Tibial nerve (tissue), 4 donors: ENCODE measurements at places on chromosomes 12 and 14. TPM values are rescaled to one million over a fixed set of nuclear protein-coding genes. Genes with fewer than 3 reads are reported as not detected.

DNA sequence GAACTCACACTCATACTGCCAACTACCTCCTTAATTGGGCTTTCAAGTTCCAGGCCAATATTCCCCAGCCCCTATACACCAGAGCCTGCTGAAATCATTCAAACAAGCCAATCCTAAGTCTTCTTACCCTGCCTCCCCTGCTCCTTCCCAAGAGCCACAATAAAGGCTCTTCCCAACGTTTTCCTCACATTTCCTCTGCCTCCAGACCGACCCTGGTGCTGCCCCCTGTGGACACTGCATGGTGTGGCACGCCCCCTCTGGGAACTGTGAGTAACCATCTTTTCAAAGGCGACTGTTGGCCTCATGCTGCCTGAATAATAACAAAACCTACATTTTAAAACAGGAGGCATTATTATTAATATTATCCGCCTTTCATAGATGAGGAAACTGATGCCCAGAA, 111.6 kb upstream of the NOS1 start:
- no peak for DNase-seq
- H3K27ac ChIP-seq: no peak overlapping the region
- no peaks in the 10 kb centered on the region for H3K4me1 ChIP-seq
- H3K36me3 ChIP-seq: no peaks in the 10 kb centered on the region
- H3K4me3 ChIP-seq: no peak overlapping the region
- H3K27me3 ChIP-seq: no peaks in the 10 kb centered on the region

DNA sequence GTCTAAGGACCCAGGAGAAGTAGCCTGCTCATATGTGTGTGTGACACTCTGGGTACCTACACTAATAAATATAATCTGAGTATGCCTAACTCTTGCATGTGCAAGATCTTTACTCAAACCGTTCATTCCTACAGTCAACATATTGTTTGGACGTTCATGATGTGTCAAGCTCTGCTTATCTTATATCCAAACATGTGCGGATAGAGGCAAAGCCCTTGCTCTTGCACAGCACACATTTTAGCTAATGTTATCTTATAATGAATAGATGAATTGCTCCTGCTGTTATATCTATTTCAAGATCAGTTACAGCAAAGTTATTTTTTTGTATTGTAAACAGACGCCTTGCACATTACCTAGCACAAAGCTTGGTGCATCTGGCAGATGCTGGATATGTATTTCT, 228.4 kb upstream of the FLRT2 start:
- H3K4me3 ChIP-seq: no peak overlapping the region
- no peak overlapping the region for H3K27ac ChIP-seq
- H3K27me3 ChIP-seq: no peaks in the 10 kb centered on the region
- no peak for DNase-seq
- H3K4me1 ChIP-seq: no peaks in the 10 kb centered on the region
- no peaks in the 10 kb centered on the region for H3K36me3 ChIP-seq

BATF gene
- not detected for total RNA-seq

MUCL1 gene
- not detected for total RNA-seq

- no peaks in the 10 kb centered on the region for H3K4me1 ChIP-seq
- no peaks in the 10 kb centered on the region for H3K27me3 ChIP-seq
Measured at GRCh38 chr12:56081393-56082347, 1.7 kb downstream of the ERBB3 start.

DNA sequence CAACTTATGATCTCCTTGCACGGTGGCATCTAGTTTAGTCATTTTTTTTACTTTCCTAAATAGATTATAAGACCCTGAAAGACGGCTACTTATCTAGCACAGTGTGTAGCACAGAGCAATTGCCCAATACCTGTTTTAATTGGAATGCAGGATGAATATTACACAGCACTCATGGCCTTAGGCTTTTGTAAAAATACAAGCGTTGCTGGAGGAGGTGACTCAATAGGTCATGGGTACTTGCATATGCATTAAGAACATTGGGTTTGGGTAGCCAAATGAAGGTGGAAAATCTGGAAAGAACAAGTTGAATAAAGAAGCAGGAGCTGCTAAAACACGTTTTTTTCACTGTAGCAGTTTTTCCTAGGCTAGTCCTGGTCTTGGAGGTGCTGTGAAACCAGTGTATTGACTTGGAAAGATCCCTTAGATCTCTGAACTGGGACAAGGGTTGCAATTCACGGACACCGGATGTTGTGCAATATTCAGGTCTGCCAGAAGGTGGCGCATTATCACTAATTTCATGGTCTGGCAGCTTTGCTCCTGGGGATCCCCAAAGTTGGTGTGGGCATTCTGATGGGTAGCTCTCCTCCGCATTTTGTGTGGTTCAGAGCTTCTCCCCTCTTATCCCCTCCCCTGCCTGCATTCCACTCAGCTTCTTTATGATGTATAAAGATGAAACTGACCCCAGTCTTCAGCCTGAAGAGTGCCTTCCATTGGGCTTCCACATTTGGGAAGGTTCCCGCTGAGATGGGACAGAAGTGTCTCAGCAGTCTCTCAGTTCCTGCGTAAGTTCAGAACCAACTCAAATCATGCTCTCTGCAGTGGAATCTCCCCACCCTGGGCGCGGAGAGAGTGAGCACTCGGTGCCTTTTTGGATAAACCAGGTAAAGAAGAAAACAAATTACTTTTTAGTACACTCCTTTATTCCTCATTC, 278.3 kb downstream of the NRXN3 start:
- H3K36me3 ChIP-seq: no peaks in the 10 kb centered on the region
- no peak overlapping the region for H3K4me3 ChIP-seq
- no peaks in the 10 kb centered on the region for H3K4me1 ChIP-seq
- no peak overlapping the region for H3K27ac ChIP-seq
- no peaks in the 10 kb centered on the region for H3K27me3 ChIP-seq

LTB4R2 gene
- 23.9 TPM for total RNA-seq

GRCh38 chr12:19018302-19018970, 111.1 kb upstream of the PLEKHA5 start:
- no peaks in the 10 kb centered on the region for H3K36me3 ChIP-seq
- DNase-seq: no peak
- no peak overlapping the region for H3K4me3 ChIP-seq
- no peaks in the 10 kb centered on the region for H3K27me3 ChIP-seq
- no peaks in the 10 kb centered on the region for H3K4me1 ChIP-seq

- no peaks in the 10 kb centered on the region for H3K27me3 ChIP-seq
- no peak overlapping the region for H3K27ac ChIP-seq
- no peaks in the 10 kb centered on the region for H3K36me3 ChIP-seq
Measured at GRCh38 chr14:36069535-36069900, 107.0 kb downstream of the PTCSC3 start.

DNA sequence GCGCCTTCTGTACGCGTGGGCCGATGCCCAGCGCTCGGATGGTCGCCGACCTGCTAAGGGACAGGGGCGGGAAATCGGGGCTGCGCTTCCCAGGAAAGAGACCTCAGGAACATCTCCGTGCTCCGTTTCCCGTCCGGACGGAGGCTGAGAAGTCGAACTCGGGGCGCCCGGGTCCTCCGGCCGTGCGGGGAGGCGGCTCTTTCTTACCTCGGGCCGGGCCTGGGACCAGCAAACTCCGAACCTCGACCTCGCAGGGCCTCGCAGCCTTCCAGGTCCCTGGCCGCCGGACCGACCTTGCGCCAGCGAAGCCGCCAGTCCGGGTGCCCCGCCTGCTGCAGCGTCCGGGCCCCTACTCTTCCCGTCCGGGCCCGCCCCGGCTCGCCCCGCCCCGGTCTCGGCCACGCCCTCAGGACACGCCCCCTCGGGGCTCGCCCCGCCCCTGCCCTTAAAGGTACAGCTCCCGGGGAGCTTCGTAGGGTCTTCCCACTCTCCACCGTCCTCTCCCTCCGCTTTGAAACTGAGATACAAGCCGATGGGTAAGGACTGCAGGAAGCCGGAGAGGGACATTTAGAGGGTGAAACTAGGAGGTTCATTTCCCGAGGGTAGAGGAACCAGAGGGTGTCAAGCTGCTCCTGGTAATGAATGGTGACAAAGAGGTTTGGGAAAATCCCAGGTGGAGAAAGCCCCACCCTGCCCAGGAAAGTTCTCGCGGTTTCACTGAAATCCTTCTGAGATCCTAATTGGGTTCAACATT, at the start of gene SLC8B1:
TSS of gene SLC8B1 (minus strand) at position 324 of the 754 bp plus-strand sequence. CDS start 2,231 bp downstream, outside the sequence.
- H3K36me3 ChIP-seq: peaks cover 28% of the 10 kb centered on the region
- DNase-seq: peak; percentile 90
- H3K4me3 ChIP-seq: peak within 1 kb of the TSS; percentile 78
- H3K4me1 ChIP-seq: peaks cover 14% of the 10 kb centered on the region

DNA sequence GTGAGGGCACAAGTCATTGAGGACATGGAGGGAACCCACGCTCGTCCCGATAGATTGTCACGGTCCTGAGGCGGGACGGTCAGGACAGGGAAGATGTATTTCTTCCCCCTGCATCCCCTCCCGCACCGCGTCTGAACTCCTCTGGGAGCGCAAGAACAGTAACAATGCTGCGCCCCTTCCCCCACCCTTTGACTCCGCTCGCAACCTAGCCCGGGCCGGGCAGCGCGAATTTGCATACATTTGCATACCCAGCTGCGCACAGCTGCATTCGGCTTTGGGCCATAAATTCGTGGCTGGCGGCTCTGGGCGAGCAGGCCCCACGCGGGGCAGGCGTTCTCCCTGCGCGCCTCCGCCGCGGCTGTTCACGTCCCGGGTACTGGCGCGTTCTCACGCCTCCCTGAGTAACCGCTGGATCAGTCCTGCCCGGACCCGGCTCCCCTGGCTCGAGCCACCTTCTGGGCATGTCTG, 29.0 kb upstream of the SMUG1 start:
- no peaks in the 10 kb centered on the region for H3K36me3 ChIP-seq
- H3K27me3 ChIP-seq: peaks cover 18% of the 10 kb centered on the region
- peak overlapping the region; percentile 7 for H3K4me3 ChIP-seq
- no peak for DNase-seq
- no peak overlapping the region for H3K27ac ChIP-seq

DNA sequence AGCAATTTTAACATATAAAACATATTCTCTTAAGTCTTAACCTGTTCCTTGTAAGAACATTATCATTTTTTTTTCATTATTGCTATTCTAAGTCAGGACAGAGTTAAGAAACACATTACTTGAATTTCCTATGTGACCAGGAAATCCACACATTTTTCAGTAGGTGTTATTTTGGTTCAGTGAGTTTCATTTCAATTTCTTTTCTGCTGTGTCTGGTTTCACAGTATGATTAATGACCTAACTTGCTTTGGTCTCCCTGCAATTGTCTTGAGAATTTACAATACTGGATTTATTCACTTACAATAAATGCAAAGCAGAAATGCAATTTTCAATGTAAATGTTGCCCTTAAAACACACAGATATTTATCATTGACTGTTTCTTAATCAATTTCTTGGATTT, 396.9 kb upstream of the TMTC1 start:
- no peak overlapping the region for H3K27ac ChIP-seq
- no peak for DNase-seq
- H3K27me3 ChIP-seq: no peaks in the 10 kb centered on the region
- no peaks in the 10 kb centered on the region for H3K36me3 ChIP-seq

- no peaks in the 10 kb centered on the region for H3K36me3 ChIP-seq
- H3K27ac ChIP-seq: peak overlapping the region; percentile 49
- peak; percentile 55 for DNase-seq
- H3K4me1 ChIP-seq: no peaks in the 10 kb centered on the region
Measured at GRCh38 chr12:53098354-53098981, 1.0 kb downstream of the IGFBP6 start.

DNA sequence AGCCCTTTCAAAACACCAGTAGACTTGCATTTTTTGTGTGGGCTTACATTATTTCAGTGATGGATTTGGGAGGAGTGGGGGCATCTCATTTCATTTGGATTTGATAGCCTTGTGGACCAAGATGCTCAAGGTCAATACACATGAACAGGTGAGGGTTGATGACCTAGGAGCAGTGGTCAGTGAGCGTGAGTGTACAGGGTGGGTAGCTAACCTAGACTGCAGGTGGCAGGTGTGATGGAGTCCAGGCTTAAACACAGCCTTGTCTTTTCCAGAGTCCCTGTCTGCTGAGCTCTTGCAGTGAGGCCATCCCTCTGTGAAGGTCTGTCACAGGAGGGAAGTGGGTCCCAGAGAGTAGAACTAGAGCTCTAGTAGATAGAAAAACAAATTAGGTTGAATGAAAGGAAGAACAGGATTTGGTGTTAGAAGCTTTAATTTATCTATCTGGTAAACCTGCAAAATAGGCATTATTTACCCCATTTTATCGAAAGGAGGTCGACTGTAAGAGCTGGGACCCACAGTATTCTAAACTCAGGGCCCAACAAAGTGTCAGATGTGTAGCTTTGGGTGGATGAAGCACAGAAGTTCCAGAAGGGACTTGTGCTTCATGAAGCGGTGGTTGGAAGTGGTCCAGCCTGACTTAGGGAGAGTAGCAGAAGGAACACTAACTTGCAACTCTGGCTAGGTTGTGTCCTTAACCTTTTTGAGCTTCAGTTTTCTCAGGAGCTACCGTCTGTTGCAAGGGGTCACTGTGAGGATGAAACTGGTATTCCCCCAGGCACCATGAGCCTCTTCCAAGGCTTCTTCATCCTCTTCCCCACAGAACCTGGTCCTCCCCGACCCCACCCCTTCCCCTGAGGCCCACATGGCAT, 18.2 kb downstream of the RPS6KL1 start:
- no peaks in the 10 kb centered on the region for H3K27me3 ChIP-seq
- no peak overlapping the region for H3K27ac ChIP-seq
- no peak overlapping the region for H3K4me3 ChIP-seq

- peaks cover 74% of the 10 kb centered on the region for H3K36me3 ChIP-seq
- no peaks in the 10 kb centered on the region for H3K4me1 ChIP-seq
- no peak overlapping the region for H3K27ac ChIP-seq
Measured at GRCh38 chr12:15899282-15899870, 11.8 kb upstream of the DERA start.

- no peak overlapping the region for H3K27ac ChIP-seq
- no peak for DNase-seq
- no peak overlapping the region for H3K4me3 ChIP-seq
- no peaks in the 10 kb centered on the region for H3K27me3 ChIP-seq
Measured at GRCh38 chr14:87049950-87050349, 943.0 kb downstream of the GALC start.

GRCh38 chr14:72788255-72788654, 105.6 kb downstream of the DPF3 start:
- DNase-seq: no peak
- no peaks in the 10 kb centered on the region for H3K4me1 ChIP-seq
- no peaks in the 10 kb centered on the region for H3K27me3 ChIP-seq

PRKD1 gene
- 30.6 TPM for total RNA-seq

- peak overlapping the region; percentile 96 for H3K27ac ChIP-seq
- peaks cover 35% of the 10 kb centered on the region for H3K4me1 ChIP-seq
- H3K36me3 ChIP-seq: peaks cover 7% of the 10 kb centered on the region
- peak overlapping the region; percentile 40 for H3K4me3 ChIP-seq
Measured at GRCh38 chr12:54030889-54031471, 1.9 kb upstream of the HOXC5 start.

GRCh38 chr12:130136509-130137039, 25.7 kb upstream of the FZD10 start:
- peaks cover 11% of the 10 kb centered on the region for H3K4me1 ChIP-seq
- DNase-seq: no peak

- no peak for DNase-seq
- H3K4me3 ChIP-seq: no peak overlapping the region
- no peaks in the 10 kb centered on the region for H3K36me3 ChIP-seq
- H3K4me1 ChIP-seq: peaks cover 7% of the 10 kb centered on the region
Measured at GRCh38 chr12:19277711-19278110, 148.2 kb downstream of the PLEKHA5 start.

CCDC60 gene
- not detected for total RNA-seq
